ENCODE measurements at places on chromosomes 4 and X. TPM values are rescaled to one million over a fixed set of nuclear protein-coding genes. Genes with fewer than 3 reads are reported as not detected.

DNA sequence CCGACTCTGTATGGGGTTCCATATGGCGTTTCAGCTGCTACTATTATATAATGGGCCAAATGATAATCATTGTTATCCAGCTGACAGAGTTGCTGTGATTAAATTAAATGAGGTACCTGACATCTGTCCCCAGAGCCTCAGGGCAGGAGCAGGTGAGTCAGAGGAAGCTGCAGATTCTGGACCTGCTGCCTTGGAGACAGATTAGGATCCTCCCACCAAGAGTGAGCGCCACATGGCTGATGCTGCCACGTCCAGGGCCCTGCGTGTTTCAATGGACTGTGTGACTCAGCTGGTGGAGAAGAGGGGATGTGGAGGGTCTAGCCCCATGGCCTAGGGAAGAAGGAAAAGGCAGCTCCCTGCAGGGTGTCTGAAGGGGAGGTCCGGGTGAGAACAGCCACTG is 28.3 kb upstream of the UXT start:
- no peak for DNase-seq

DNA sequence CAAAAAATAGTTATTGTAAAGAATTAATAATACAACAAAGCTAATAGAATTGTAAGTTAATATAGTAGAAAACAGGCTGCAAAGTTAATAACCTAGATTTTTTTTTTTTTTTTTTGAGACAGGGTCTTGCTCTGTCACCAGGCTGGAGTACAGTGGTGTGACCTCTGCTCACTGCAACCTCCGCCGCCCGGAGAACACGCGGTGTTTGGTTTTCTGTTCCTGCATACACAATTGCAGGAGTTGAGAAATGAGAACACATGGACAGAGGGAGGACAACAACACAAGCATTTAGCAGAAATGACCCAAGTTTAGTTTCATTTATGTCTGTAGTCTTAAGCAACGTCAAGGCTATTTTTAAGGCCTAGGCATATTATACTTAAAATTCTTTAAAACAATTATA is 145.9 kb upstream of the PCDH10 start:
- no peak for DNase-seq

DNA sequence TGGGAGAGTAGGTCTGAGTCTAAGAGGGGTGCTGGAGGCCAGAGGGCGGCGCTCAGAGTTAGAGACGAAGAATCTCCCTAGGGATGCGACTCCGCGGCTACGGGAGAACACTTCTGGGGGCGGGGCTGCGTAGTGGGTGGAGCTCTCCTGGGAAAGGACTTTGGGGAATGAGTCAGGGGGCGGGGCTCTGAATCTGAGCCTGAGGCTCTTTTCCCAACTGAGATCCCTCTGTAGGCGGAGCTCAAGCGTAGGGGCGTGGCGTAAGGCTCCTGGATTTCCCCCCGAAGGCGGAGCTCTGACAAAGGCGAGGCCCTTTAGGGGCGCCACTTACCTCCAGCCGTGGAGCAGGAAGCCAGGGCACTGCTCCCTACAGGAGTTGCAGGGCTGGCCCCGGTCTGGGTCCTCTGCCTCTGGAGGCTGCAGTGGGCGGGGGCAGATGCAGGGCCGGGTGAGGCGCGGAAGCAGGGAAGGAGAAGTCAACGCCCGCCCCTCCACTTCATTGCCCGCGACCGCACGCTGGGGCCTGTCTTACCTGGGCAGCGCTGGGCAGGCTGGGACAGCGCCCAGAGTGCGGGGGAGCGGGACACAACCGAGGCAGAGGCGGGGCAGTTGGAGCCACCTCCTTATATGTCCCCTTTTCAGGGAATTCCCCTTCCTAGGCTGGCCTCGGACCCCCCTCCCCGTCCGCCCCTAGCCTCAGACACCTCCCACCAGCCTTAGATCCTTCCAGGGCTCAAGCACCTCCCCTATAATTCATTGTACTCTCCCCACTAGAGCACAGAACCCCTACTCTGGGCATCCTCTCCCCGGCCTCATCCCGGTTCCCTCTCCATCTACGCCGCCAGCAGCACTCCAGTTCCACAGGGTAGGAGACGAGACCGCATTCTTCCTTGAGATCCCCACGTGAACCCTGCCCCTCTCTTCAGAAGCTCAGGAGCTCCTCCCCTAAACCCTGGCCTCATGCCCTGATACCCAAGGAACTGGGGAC is 1.6 kb downstream of the PRICKLE3 start:
- DNase-seq = no peak

DNA sequence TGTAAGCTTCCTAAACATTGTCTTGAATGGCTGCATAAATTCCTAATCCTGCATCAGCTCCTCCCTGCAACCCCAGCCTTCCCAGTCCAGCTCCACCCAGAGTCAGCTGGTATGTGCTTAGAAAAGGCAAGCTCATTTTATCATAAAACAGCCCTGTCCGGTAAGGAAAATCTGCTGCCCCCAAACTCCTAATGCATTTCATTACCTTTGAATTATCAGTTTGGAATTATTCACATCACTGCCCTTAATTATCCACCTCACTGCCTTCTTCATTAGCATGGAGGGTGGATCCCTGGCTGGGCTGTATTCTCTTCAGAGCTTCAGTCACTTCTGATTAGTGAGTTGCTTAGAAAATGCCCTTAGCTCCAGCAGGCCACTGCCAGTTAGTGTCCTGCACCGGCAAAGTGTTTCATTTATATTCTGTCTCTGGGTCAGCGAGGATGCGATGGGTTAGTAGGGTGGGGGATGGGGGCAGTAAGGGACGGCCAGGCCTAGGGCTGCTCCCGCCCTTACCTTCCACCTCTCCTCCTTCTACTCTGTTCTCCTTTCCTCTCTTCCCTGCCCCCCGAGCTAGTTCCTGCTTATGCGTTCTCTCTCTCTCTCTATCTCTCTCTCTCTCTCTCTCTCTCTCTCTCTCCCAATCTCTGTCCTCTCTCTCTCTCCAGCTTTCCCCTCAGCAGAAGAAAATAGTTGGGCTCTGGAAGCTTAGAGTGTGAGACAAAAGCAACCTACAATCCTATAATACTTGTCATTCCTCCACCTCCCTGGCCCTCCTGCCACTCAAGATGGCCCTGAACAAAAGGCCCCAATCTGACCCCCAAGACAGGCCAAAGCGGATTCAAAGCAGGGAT is 174.8 kb upstream of the KLF3 start:
- DNase-seq = no peak

- no peak for DNase-seq
These were observed 120.1 kb downstream of the PTTG2 start for GRCh38 chr4:38080061-38080974.

GRCh38 chrX:27890611-27891010 is 82.8 kb downstream of the MAGEB10 start:
- DNase-seq = peak; percentile 15

DNA sequence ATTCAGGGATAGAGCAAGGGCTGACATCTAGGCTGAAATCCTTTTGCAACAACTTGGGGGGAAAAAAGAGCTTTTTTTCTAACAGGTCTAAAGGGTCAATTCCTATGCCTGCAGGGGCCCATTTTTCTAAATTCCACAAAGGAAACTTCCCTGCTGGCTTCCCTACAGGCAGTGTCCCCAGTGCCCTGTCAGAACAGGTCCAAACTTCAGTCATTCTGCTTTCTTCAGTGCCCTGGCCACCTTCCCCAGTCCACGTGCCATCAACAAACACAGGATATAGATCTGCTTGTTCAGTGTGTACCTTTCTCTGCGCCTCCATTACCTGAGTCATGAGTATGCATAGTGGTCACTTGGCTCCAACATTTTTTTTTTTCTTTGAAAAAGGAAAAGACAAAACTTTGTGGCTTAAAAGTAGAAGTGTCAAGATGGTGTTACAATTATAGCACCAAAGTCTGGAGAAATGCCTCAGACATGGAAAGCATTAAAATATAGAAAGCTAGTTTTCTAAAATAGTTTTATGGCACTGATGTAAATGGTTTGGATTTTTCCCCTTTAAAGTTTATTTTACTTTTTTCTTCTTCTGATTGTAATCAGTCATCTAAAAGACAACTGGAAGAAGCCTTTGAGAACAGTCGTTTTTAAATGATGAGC is 84.0 kb upstream of the JADE1 start:
- DNase-seq = no peak

- DNase-seq = no peak
These were observed 214.0 kb downstream of the DHRSX start for GRCh38 chrX:2286731-2287130.

- no peak for DNase-seq
These were observed 642.9 kb downstream of the STPG2 start for GRCh38 chr4:97500423-97500822.

- no peak for DNase-seq
These were observed 25.1 kb downstream of the SETD7 start for GRCh38 chr4:139530833-139531427.

GRCh38 chrX:48505481-48505880 is 3.3 kb upstream of the PORCN start:
- DNase-seq = no peak

GRCh38 chr4:32574803-32575202 is 1854.6 kb downstream of the PCDH7 start:
- DNase-seq = no peak

DNA sequence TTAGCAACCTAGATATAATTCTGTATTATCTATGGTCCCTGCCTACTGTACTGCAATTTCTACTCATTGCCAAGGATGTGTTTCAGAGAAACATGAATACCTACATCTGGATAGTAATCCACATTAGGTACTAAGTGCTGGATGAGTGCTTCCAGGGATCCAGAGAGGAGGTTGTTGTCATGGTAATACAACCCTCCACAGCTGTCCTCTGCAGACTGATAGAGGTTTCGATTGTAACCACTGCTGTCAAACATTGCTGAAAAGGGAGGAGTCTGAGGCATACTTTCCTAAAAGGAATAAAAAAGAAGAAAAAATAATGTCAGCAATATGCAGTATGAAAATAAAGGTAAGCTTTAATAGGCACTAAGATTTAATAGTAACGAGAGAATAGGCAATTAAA is 12.5 kb downstream of the RASGEF1B start:
- no peak for DNase-seq

DNA sequence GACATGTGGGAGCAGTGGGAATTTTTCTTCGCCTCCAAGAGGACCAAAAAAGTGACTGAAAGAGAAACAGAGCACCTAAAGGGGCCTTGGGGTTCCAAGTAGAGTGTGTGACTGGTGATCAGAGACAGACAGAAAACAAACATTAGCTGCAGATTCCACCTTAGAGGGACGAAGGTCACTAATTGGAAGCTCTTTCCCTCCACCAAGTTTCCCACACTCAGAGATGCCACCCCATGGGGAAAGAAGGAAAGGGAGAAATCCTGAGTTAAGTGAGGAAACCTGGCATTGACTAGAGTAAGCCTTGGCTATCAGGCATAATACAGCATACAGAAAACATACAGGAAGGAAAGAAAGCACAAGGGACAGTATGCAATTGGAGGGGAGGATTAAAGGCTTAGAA is 90.9 kb downstream of the HNRNPD start:
- DNase-seq = no peak

DNA sequence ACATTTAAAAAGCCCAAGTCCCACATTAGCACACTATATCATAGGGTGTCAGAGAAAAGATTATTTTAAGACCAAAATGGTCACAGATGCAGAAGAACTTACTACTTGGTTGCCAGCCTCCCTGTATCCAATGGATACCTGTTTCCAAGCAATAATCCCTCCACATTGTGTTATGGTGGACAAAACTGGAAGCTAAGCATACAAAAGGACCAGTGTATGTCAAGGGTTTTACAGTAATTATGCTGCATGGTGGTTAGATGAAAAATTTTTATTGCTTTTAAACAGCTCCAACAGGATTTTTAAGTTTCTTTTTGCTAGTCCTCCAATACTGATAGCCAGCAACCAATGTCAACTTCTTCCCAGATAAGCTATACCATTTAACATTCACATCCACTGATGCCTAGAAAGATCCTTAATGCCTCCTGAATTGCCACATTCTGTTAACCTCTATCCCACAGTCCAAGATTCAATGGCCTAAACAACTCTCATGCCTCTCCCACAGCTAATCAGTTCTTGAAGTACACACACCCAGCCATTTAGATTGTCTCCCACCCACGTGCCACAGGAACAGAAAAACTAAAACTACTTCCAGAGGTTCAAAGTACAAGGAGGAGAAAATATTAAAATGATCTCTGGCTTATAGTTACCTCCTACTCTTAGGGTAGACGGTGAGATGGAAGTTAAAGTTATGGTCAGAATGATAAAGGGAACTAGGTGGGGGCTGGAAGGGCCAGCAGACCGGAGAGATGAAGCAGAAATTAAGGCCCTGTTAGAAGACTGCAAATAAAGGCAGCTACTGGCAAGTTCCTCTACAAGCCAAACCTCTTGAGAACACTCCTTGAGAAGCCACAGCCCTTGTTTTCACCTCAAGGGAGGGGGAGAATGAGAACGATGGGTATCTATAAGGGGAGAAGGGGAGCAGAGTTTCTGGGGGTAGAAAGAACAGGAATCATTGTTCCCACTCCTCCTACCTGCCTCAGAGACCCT is 5.5 kb downstream of the MED14 start:
- no peak for DNase-seq

DNA sequence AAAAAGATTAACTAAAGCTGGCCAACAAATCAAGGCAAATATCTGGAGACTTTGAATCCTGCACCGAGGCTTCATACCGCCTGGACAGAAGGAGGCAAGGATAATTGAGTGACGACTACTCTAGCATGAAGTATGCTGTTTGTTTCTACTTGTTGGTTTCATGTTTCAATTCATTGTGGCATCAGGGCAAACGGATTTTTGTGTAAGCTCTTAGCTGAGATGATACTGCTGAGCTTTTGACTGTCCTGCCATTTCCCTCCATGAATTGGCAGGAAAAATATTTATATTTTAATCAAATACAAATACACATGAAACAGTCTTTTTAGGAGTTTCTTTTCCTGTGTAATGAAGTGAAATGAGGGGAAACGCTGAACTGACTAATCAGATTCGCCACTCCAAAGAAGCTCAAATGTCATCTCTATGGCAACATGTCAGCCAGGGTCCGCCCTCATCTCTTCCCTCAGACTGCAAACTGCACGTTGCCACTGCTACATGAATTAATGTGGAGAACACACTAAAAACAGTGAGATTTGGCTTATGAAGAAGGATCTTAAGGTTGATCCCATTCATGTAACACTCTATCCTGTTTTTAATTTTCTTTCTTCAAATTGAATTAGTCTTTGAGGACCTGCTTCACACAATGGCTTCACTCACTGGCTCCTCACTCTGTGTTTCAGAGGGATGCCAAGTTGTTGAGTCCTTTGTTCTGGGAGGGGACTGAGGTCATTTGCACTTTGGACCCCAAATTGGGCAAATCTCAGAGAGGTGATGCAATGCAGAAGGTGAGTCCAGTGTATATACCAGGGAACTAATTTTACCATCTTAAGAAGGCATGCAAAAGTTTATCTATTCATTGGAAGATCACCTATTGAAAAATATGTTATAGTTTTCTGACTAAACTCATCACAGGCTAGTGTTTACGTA is 149.6 kb upstream of the MID1 start:
- DNase-seq = no peak

KLKB1 gene
- 0.04 TPM for polyA plus RNA-seq

TLR10 gene
- 0.05 TPM for polyA plus RNA-seq

PDLIM3 gene
- polyA plus RNA-seq = not detected

SSX1 gene
- polyA plus RNA-seq = not detected

RBM46 gene
- polyA plus RNA-seq = 0.02 TPM
